ENCODE measurements at places on chromosomes 13 and 19. TPM values are rescaled to one million over a fixed set of nuclear protein-coding genes. Genes with fewer than 3 reads are reported as not detected.

GRCh38 chr13:46858776-46859175, 38.1 kb downstream of the HTR2A start:
- peaks cover 52% of the 10 kb centered on the region for H3K27me3 ChIP-seq
- peaks cover 3% of the 10 kb centered on the region for H3K36me3 ChIP-seq
- H3K27ac ChIP-seq = no peak overlapping the region
- no peak for DNase-seq
- no peaks in the 10 kb centered on the region for H3K4me1 ChIP-seq
- no peak overlapping the region for H3K4me3 ChIP-seq

TIMM13 gene
- total RNA-seq = 22.3 TPM

DNA sequence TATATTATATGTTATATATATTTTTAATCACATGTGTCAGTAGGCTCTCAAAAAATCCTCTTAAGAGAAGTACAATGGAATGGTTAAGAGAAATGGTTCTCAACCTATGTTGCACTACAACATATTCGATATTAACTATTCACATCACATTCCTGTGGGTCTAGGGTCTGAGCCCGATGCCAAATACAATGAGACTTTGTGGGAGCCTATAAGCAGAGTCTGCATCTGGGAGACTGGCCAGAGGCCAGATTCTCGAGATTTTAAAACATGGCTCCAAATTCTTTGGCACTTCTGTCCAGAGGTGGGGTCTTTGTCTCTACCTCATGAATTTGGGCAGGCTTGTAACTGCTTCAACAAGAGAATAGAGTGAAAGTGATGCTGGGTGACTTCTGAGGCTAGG, 79.4 kb upstream of the NBEA start:
- H3K27ac ChIP-seq = no peak overlapping the region
- no peaks in the 10 kb centered on the region for H3K4me1 ChIP-seq
- no peaks in the 10 kb centered on the region for H3K36me3 ChIP-seq
- H3K27me3 ChIP-seq = no peaks in the 10 kb centered on the region

- DNase-seq = no peak
- H3K4me1 ChIP-seq = peaks cover 14% of the 10 kb centered on the region
- no peak overlapping the region for H3K27ac ChIP-seq
- no peak overlapping the region for H3K4me3 ChIP-seq
- peaks cover 3% of the 10 kb centered on the region for H3K36me3 ChIP-seq
- H3K27me3 ChIP-seq = no peaks in the 10 kb centered on the region
Observed at GRCh38 chr19:3465552-3465951, 14.8 kb downstream of the SMIM24 start.

DNA sequence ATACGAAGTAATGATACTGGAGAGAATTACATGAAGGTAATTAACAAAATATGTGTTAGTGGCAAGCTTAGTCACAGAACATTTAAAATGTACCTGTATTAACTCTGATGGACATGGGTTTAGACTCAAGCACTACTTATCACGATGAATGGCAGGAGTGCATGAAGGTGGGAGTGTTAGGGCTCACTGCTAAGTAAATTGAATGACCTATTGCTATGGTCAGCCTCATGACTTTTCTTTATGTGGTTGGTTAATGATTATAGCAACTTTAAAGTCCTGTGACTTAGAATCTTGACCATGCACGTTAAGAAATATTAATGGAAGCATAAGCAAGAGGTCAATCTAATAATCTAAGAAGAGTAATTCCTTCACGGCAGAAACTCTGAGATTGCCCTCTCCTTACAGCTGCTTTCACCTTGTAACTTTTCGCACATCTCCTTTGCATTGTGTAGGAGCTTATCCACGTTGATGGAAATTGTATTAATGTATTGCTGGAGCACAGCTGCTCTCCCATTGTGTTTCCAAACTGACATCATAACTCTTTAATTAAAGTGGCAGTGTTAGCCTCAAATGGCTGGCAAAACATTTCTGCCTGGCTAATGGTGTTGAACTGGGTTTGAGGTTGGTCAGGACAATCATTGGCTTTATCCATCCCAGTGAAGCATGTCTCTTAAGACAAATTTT, 114.5 kb downstream of the RXFP2 start:
- H3K27me3 ChIP-seq = no peaks in the 10 kb centered on the region
- no peak overlapping the region for H3K4me3 ChIP-seq
- peaks cover 2% of the 10 kb centered on the region for H3K36me3 ChIP-seq
- no peak for DNase-seq
- H3K4me1 ChIP-seq = peaks cover 21% of the 10 kb centered on the region

All from T-helper 17 cell (primary cell).